ENCODE measurements at places on chromosomes 2 and 18.

- no peak overlapping the region for H3K4me3 ChIP-seq
- DNase-seq = no peak
- H3K27me3 ChIP-seq = no peaks in the 10 kb centered on the region
Measured at GRCh38 chr18:39186008-39186407, 1620.4 kb upstream of the CELF4 start.

DNA sequence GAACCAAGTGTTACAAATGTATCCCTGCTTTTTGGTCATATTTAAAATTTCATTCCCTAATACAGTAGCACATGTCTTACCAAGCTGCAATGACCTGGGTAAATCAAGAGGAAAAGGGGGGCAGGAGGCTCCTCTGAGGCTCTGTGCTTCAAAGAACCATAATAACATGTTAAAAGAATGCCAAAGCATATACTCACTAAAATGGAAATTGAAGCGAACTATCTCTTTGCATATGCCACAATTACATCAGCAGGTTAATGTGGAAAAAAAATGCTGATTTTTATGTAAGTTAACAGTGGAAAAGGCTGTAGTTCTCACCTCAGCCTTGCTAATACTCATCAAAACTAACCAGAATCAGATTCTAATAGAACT, 37.5 kb upstream of the NCKAP5 start:
- no peaks in the 10 kb centered on the region for H3K36me3 ChIP-seq
- no peaks in the 10 kb centered on the region for H3K27me3 ChIP-seq
- no peak for DNase-seq
- H3K4me1 ChIP-seq = no peaks in the 10 kb centered on the region
- H3K4me3 ChIP-seq = no peak overlapping the region
- H3K27ac ChIP-seq = no peak overlapping the region

GRCh38 chr2:164808776-164809175, 32.8 kb downstream of the COBLL1 start:
- H3K27ac ChIP-seq = no peak overlapping the region
- no peak for DNase-seq
- H3K36me3 ChIP-seq = no peaks in the 10 kb centered on the region
- H3K4me1 ChIP-seq = no peaks in the 10 kb centered on the region
- no peak overlapping the region for H3K4me3 ChIP-seq
- no peaks in the 10 kb centered on the region for H3K27me3 ChIP-seq

DNA sequence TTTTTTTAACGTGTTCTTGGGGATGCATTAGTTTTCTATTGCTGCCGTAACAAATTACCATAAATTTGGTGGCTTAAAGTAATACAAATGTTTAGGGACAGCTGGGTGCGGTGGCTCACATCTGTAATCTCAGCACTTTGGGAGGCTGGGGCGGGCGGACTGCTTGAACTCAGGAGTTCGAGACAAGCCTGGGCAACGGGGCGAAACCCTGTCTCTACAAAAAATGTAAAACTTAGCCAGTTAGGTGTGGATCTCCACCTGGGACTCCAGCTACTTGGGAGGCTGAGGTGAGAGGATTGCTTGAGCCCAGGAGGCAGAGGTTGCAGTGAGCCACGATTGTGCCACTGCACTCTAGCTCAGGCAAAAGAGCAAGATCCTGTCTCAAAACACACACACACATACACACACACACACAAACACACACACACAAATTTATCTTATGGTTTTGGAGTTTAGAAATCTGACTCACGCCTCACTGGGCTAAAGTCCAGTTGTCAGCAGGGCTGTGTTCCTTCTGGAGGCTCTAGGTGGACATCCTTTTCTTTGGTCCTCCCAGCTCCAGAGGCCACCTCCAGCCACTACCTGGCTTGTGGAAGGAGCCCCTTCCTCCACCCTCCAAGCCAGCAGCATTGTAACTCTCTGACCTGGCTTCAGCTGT, 76.1 kb downstream of the SEPTIN10 start:
- DNase-seq = no peak
- H3K27me3 ChIP-seq = peaks cover 27% of the 10 kb centered on the region
- no peak overlapping the region for H3K4me3 ChIP-seq
- no peaks in the 10 kb centered on the region for H3K36me3 ChIP-seq
- H3K27ac ChIP-seq = no peak overlapping the region
- H3K4me1 ChIP-seq = no peaks in the 10 kb centered on the region

Data from activated CD4-positive, alpha-beta T cell treated with anti-CD3 and anti-CD28 coated beads, Interleukin-2, amount 10 ng/mL, durations not matched to agents 24 days and 14 days (primary cell).